ENCODE measurements at places on chromosomes 2 and 18.
A peak's percentile ranks its signal among the peaks of the same experiment; 100 is the strongest.

DNA sequence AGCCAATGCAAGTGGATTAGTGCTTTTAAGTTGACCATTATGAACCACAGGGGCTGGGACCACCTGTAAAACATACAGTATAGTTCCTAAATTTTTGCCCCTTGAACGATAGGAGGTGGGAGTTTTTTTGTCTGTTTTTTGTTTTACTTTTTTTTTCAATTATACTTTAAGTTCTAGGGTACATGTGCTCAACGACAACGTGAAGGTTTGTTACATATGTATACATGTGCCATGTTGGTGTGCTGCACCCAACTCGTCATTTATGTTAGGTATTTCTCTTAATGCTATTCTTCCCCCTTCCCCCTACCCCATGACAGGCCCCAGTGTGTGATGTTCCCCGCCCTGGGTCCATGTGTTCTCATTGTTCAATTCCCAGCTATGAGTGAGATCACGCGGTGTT, 1797.9 kb upstream of the PIK3C3 start:
- DNase-seq, result no peak

DNA sequence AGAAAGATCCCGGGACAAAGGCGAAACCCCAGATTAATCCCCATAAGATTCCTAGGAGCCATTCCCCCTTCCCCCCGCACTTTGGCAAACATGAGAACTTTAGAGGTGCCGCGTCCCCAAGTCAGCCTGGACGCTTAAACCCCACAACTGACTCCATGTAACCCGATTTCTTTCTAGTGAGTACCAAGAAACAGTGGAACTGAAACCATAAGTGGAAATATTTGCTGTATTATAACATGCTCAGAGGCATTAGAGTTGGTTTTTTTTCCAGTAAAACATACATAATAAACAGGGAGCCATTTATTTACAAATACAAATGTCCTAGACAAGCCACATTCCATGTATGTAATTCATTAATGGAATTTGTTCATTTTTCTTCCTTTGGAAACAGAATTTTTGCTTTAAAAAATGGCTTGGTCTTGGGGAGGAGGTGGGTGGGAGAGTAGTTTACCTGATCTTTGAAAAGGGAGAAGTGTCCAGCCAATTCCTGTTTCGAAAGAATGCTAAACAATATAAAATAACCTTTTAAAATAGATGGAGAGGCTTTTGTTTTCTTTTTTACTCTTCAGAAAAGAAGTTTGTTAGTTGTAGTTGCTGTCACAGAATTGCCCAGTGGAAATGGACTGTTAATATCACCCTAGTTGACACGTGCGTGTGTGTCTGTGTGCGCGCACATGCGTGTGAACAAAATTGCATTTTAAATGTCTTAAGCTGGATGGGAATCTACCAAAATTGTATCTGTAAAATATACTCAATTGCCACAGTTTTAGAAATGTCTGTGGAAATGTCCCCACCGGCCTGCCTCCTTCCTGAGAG, 10.6 kb downstream of the POU3F3 start:
- no peak for DNase-seq

- DNase-seq, result no peak
Observed at GRCh38 chr2:240510513-240511210, 47.1 kb downstream of the ANKMY1 start.

GRCh38 chr18:11839556-11839955, 11.7 kb upstream of the CHMP1B start:
- no peak for DNase-seq

- no peak for DNase-seq
Observed at GRCh38 chr2:241561832-241562231, 3.3 kb downstream of the BOK start.

DNA sequence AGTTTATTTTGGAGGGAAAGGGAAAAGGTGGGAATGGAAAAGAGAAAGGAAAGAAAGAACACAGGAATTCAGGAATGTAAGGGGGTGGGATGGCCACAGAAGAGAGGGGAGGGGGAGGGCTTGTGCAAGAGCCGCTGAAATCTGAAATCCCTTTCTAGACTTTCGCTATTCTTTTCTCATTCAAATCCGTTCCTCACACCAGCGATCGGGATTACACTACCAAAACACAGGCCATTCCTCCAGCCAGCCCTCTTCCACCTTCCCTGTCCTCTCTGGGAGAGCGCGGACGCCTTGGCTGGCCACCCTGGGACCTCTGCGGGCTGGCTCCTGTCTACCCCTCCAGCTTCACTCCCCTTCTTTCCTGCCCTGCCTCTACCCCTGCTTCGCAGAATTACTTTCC, 102.3 kb downstream of the CDCA7 start:
- DNase-seq, result no peak

DNA sequence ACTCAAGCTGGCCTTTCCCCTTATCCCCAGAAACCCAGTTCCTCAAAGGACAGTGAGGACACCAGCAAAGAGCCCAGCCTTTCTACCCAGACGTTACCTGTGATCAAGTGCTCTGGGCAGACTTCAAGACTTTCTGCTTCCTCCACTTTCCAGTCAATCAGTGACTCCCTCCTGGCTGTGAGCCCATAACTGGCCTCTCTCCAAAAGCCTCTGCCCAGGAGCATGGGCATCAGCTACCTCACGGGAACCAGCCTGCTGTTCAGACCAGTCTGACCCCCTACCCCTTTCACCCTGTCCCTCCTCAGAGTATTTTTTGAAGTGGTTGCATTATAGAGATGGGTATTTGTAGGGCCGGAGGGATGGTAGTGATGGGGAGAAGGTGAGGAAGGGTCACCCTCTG, 27.7 kb upstream of the CYP27A1 start:
- no peak for DNase-seq

DNA sequence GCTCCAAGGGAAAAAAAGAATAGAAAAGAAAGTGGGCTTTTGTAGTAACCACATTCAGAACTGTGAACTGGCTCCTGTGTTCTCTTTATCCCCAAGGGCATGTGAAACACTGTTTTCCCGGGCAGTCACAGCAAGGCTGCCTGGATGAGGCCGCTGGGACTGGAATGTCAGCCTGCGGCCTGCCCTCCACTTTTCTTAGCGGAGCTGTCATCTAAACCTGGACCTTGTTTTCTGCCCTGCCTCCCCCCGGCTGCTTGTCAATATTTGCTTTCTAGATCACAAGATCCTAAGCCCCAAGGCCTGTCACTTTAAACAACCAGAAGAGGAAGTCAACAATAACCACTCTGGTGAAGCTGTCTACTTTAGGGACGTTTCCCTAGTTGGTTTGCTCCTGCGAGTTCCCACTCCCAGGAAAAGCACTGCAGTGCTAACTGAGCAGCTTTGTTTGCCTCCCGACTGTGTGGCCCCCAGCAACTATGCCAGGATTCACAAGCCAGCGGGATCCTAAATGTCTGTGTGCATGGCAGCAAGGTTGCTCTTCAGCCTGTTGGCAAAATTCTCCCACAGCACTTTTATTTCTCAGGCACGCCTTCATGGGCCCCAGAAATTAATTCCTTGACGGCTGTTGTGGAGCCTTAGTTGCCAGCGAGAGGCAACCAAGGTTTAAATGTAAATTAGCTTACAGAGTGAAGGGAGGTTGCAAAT, 30.6 kb downstream of the SOWAHC start:
- no peak for DNase-seq

GRCh38 chr2:15315411-15315810, 245.7 kb downstream of the NBAS start:
- DNase-seq, result no peak

- DNase-seq, result no peak
Observed at GRCh38 chr18:69528435-69528834, 127.7 kb downstream of the DOK6 start.

- no peak for DNase-seq
Observed at GRCh38 chr18:28086670-28087552, 90.0 kb downstream of the CDH2 start.

DNA sequence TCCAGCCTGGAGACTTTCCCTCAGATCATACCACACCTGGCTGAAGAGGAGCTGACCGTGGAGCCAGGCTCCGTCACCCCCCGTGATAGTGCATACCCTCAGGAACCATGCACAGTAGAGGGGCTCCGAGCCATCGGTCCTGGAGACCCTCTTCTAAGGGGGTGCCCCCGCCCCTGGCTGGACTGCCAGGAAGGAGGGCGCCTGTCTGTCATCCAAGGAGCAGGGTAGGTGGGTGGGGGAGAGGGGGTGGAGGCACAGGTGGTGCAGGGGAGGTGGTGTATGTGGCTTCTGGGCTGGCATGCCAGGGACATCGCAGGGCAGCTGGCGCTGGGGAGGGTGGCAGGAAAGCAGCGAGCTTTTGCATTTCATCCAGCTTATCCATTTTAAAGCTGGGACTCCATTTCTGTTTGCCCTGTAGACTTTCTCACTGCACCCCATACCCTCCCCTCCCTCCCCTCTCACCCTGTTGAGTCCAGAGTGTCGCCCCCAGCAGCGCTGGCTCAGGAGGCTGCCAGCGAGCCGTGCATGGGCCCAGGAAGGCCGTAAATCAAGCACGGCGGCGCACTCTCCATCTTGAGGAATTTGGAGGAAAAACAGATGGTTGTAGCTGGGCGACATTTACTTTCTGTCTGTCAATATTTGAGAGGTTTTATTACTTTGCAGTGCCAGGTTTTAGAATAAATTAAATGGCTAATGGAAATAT, 56.2 kb upstream of the HS6ST1 start:
- DNase-seq, result no peak

DNA sequence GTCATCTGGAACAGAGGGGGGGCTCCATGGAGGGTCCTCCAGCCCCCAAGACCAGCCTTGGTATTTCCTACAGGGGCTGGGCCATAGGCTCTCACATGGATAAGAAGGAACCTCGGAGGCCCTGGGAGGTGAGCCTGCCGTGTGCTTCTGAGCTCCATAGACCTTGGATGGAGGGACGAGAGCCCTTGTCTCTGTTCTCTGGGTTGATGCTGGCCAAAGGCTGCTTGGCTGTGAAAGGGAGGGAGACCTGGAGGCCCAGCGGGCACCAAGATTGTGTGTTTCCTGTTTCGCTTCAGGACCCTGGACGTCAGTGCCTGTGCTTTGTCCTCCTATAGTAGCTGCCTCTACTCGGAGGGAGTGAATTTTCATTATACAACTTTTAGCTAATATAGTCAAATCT, 20.8 kb downstream of the CABLES1 start:
- DNase-seq, result no peak

DNA sequence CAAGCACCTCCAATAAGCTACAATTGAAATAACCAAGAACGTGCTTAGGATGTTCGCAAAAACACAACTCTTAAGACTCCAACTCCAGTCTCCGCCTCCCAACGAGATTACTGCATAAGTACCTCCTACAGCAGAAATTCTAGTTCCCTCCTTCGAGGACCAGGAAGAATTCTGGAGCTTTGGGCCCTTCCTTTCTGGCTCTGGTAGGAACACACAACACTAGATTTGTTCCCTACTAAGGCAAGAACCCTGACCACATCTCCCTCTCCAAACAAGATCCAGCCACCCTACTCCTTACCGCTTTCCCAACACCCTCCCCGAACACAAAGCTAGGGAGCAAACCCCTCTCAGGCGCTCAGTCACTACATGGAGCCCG, 721 bp downstream of the ADAM17 start:
- peak; percentile 39 for DNase-seq

DNA sequence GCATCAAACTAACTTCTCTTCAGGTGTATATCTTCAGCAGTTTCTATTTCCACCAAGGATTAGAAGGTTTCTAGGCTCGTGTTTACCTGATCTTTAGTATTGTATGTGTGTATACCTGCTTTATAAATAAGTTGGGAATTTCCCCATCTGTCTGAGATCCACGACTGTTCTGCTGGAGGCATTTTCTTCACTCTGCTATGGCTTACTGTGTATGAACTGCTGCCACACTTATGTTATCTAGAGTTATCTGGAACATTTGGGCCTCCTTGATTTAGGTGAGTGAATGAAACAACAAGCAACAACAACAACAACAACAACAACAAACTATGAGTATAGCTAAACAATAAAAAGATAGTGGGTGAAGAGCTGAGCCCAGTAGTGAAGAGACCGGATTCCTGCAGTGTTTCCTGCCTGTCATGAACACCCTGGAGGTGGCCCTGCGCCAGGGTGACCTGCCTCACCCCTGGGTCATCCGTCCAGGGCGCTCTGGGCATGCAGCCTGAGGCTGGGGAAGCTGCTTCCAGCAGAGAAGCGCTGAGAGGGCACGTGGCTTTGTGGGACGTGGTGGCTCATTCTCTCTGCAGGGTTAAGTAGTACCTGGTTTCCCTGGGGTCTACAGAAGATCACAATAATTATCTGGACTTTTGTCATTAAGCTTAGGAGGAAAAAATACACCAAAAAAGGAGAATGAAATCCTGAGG, 56.1 kb upstream of the GATA6 start:
- no peak for DNase-seq

DNA sequence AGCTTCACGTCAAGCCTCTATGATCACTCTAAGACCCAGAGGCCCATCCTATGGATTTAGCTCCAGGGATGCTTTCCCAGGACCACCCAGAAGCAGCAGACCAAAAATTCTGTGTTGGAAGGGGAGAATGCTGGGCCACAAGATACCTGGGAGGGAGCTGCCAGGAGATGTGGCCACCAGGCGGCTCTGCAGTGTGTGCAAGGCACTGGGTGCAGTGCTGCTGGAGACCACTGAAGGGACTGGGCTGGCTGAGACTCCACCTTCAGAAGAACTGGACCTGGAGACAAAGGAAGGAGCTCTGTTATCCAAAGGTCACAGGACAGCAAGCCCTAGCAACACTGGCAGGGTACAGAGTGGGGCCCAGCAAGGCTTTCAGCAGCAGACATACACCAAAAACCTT, 34.0 kb downstream of the KANSL3 start:
- DNase-seq, result no peak

DNA sequence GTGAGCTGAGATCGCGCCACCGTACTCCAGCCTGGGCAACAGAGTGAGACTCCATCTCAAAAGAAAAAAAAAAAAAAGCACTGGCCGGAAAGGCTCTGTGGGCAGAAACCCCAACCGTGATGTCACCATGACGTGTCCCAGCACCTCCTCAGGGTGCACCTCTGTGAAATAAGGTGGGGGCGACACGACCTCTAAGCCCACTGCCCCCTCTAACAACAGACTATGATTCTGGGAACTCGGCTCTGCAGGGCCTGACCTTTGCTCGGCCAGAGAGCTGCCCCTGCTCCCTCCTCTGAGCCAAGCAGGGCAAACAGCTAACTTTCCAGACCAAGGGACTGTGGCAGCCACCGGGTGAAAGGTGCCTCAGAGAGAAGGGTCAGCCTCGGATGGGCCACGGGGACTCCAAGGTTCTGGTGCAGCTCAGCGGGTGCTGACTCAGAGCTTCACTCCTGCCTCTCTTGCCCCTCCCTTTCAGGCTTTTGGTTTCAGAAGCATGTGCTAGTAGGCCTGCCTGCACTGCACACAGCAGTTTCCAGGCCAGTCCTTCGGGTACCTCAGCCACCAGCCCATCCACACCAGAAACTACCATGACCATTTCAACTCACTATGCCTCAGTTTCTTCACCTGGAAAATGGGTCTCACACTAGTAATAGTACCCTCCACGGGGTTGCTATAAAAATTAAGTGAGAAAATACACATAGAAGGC, 8.0 kb downstream of the TMBIM1 start:
- DNase-seq, result no peak

DNA sequence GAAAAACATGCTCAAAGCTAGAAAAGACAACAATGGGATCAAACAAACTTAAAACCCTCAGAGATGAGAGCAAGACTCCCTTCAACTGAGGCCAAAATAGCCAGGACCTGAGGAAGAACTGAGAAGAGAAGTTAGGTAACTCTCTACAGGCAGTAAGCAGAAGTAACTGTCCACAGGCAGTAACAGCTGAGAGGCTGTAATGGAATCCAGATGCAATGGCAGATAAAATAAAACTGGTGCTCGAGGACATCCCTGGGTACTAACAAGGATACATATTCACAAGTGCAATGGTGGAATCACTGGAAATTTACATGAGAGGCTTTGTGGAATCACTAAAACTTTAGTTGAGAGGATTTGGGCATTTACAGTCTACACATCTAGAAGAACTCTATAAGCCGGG, 30.4 kb upstream of the C2orf66 start:
- no peak for DNase-seq

GRCh38 chr2:238504181-238504931, 77.6 kb downstream of the ASB1 start:
- no peak for DNase-seq

Data from DMS79 (cell line).